ENCODE measurements at places on chromosomes 5 and 9.

GRCh38 chr5:54663866-54664265, 146.3 kb downstream of the SNX18 start:
- no peak for DNase-seq

DNA sequence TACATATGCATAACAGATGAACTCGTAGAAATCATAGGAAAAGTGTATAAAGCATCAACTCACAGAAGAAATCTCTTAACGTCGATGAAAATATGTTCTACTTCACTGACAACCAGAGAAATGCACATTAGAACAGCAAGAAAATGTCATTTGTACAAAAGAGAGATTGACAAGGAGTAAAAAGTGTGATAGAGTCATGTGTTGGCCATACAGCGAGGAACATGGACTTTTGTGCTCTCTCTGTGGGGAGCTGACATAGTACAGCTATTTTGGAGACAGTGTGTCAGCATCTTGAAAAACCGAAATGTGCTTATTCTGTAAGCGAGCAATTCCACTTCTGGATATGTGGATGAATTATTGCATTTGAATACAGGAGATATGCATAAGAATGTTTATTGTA, 477.9 kb downstream of the ICE1 start:
- no peak for DNase-seq

DNA sequence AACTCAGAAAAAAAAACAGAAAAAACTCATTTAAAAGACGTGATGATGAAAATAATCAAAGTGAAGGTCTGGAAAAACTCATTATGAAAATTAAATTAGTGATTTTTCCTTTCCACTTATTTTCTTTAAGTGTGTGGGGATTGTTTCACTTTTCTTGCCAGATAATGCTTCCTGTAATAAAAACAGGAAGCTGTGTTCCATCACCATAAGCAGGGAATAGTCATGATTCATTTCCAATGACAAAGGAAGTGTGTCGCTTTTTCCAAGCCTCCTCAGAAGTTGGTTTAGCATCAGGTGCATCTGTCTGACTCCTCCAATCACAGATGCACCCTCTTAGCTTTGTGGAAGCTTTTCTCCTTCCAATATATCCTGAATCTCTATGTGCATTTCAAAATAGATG, 2068.7 kb downstream of the MAT2B start:
- DNase-seq = no peak

GRCh38 chr5:142597546-142598337, 88.1 kb downstream of the FGF1 start:
- no peak for DNase-seq

DNA sequence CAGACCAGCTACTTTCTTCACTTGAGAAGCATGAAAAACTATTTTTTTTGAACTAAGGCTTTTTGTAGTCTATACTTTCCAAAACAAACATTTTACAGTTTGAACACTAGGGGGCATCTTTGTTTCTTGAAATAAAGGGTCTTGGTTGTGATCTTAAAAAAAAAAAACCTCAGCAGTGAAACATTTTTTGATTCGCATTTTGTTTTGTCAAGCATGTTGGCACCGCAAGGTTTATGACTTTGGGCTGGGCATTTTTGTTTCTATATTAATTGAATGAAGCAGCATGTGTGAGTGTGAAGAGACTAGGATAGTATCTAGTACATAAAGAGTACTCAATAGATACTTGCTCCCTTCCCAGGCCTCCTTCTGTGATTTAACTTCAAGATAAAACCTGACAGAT, 31.6 kb upstream of the ACOT12 start:
- peak; percentile 28 for DNase-seq
